NAMALWA (cell line): ENCODE measurements at places on chromosomes 3 and 15.

DNA sequence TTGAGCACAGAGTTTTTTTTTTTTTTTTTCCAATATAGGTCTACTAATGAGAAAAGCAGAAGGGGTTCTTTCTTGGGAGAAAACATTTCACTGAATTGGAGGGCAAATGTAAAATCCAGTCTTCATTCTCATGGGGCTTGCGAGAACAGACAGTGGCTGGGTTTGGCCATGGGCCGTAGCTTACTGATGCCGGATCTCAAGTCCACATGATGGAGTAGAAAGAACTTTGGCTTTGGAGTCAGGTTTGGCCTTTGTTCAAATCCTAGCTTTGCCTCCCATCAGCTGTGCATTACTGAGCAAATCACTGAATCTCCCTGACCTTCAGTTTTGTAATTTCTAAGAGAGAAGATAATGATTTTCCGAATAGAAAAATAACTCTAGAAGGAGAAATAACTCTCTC, 59.7 kb downstream of the LMCD1 start:
- DNase-seq: no peak

DNA sequence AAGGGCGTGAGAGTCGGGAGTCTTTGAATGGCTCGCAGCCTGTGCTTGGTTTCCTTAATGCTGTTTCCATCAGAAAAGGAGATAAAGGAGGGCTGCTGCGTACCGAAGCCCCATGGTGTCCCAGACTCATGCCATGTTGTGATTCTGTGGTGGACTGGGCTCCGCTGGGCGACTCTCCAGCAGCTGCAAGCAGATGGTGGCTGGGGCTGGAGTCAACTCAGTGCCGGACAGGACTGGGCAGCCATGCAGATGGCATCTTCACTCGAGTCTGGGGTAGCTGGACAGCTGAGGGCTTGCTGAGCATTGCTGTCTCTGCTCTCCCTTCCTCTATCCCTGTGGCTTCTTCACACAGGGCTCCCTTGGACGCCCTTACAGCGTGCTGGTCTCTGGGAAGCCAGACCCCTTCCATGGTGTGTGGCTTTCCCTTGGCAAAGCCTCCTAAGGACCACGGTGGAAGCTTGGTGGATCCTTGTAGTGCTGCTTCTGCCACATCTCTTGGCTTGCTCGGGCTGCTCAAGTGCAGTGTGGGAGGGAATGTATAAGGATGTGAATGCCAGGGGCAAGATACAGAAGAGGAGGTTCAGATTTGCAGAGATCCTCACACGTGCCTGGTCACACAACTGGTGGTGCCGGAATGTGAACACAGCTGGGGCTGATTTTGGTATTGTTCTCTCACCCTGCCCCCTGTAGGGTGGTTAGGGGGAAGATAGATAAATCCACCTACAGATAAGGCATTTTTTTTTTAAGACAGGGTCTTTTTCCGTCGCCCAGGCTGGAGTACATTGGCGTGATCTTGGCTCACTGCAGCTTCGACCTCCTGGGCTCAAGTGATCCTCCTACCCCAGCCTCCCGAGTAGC, 9.0 kb downstream of the NIPA1 start:
- DNase-seq: peak; percentile 38

DNA sequence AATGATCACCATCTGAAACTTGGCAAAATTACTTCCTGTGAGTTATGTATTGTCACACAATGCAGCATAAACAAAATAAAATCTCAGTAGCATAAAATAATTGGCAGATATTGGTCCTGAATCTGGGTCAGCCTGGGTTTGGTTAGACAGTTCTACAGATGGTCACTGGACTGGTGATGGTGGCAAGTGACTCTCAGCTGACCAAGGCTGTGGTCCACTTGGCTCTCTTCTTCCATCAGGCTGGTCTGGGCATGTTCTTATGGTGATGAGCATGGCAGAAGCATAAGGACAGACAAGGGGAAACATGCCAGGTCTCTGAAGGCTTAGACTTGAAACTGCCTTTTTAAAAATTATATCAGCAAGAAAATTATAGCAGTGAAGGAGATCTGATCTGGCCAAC, 1205.0 kb upstream of the EPHA6 start:
- DNase-seq: no peak

DNA sequence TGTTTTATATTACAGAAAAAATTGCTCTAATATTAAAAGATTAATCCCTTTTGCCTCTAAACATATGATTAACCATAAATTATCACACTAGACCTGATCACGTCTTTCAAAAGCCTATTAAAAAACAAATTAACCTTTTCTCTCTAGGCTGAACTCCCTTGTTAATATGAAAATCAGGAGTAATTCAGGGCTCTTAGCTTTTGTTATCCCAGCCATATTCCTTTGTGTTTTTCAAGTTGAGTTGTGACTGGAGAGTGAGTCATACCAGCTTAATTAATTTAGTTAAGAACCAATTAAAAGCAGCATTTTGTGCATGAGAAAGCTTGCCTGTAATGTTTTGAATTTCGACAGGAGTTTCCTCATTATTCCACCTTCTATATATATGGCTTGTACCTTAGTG, 385.8 kb downstream of the VGLL3 start:
- no peak for DNase-seq

DNA sequence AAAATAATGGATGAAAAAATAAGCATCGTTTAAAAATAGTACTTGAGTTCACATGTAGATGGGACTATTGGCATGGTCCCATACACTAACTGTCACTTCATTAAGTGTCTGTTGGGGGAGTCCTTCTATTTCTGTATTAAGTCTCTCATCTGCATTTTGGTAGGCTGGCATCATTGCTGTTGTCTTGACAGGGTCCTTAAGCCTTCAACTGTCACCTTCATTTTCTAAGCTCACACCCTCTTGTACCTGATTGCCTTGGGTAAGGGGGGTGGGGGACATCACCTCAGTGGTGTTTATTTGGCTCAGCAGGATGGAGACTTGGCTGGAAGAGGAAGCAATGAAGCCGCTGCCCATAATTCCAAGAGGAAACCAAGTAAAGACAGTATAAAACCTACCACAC, 202.0 kb upstream of the VEPH1 start:
- DNase-seq: no peak

GRCh38 chr15:73982222-73982962, 9.7 kb downstream of the STOML1 start:
- DNase-seq: peak; percentile 52
